Lung (tissue), 17 donors: ENCODE measurements at places on chromosomes 11 and 22. TPM values are rescaled to one million over a fixed set of nuclear protein-coding genes. Genes with fewer than 3 reads are reported as not detected.

Gene DERL3
- total RNA-seq = 6.1 TPM

Gene NPAS4
- 0.09 TPM for total RNA-seq

Gene CYB561A3
- 51.3 TPM for total RNA-seq

Gene KRTAP5-8
- not detected for total RNA-seq

Gene DEUP1
- 2.4 TPM for total RNA-seq

Gene HBB
- 848 TPM for total RNA-seq

Gene DGCR6
- 3.1 TPM for total RNA-seq

Gene THY1
- 16.8 TPM for total RNA-seq

Gene LDLRAD3
- total RNA-seq = 10.1 TPM

Gene SHISAL1
- 0.49 TPM for total RNA-seq

Gene OR5B21
- 0.31 TPM for total RNA-seq

Gene SEC14L2
- 8.8 TPM for total RNA-seq

Gene PDE3B
- 17.3 TPM for total RNA-seq

Gene VWCE
- total RNA-seq = 1.2 TPM

Gene ASPHD2
- total RNA-seq = 1.4 TPM

Gene CRYBA4
- total RNA-seq = not detected

Gene LMNTD2
- total RNA-seq = 9.7 TPM

Gene HEPN1
- total RNA-seq = not detected

Gene SHANK2
- total RNA-seq = 42.7 TPM

Gene UBASH3B
- 51.2 TPM for total RNA-seq

Gene SLC37A2
- total RNA-seq = 5.3 TPM

Gene SMTNL1
- total RNA-seq = not detected

Gene GAL3ST1
- total RNA-seq = 4.0 TPM

Gene TRIM29
- total RNA-seq = 4.4 TPM

Gene CRYBB2
- total RNA-seq = not detected

Gene FANCF
- 12.8 TPM for total RNA-seq

Gene TSGA10IP
- total RNA-seq = 0.34 TPM

Gene PIWIL4
- 1.8 TPM for total RNA-seq

Gene ZDHHC24
- total RNA-seq = 6.8 TPM

Gene GPR83
- total RNA-seq = 0.06 TPM

Gene OR4D5
- total RNA-seq = not detected

Gene RIMBP3B
- 0.21 TPM for total RNA-seq

Gene UPK2
- not detected for total RNA-seq

Gene TIMP3
- total RNA-seq = 547 TPM

Gene KRTAP5-11
- total RNA-seq = not detected

Gene TSKU
- total RNA-seq = 12.6 TPM

Gene TSPAN32
- total RNA-seq = 7.6 TPM

Gene IGSF9B
- 4.9 TPM for total RNA-seq

Gene CLNS1A
- total RNA-seq = 135 TPM

Gene RIMBP3C
- not detected for total RNA-seq

Gene NAP1L4
- 191 TPM for total RNA-seq

Gene INSC
- 0.89 TPM for total RNA-seq

Gene JAML
- 49.1 TPM for total RNA-seq

Gene OR51B5
- total RNA-seq = 4.2 TPM

Gene CRYAB
- 60.8 TPM for total RNA-seq

Gene DEFB131B
- total RNA-seq = not detected

Gene UBQLN3
- total RNA-seq = 0.28 TPM

Gene TRPC6
- 10.7 TPM for total RNA-seq

Gene MAPK11
- total RNA-seq = 15.3 TPM

Gene MUC2
- total RNA-seq = 0.03 TPM

Gene IL17REL
- total RNA-seq = not detected

Gene MGAT3
- 19.4 TPM for total RNA-seq

Gene RAB3IL1
- 8.8 TPM for total RNA-seq

Gene MYEOV
- 0.77 TPM for total RNA-seq

Gene OR52I1
- total RNA-seq = not detected

Gene NXPE2
- 0.15 TPM for total RNA-seq

Gene OR51B4
- total RNA-seq = not detected

Gene EIF4G2
- 932 TPM for total RNA-seq

Gene MYO7A
- total RNA-seq = 4.4 TPM
